ENCODE measurements at places on chromosomes 11 and 22. TPM values are rescaled to one million over a fixed set of nuclear protein-coding genes. Genes with fewer than 3 reads are reported as not detected.

- DNase-seq: no peak
These were observed 40.4 kb upstream of the AMPD3 start for GRCh38 chr11:10414659-10415058.

- peak; percentile 43 for DNase-seq
These were observed 576 bp downstream of the TMEM258 start for GRCh38 chr11:61791737-61792309.

DNHD1 gene
- 62.4 TPM for total RNA-seq

GRCh38 chr11:46710821-46711269, 8.2 kb upstream of the F2 start:
- DNase-seq: no peak

UBQLN3 gene
- total RNA-seq: 0.41 TPM

ADAMTS8 gene
- total RNA-seq: not detected

DNA sequence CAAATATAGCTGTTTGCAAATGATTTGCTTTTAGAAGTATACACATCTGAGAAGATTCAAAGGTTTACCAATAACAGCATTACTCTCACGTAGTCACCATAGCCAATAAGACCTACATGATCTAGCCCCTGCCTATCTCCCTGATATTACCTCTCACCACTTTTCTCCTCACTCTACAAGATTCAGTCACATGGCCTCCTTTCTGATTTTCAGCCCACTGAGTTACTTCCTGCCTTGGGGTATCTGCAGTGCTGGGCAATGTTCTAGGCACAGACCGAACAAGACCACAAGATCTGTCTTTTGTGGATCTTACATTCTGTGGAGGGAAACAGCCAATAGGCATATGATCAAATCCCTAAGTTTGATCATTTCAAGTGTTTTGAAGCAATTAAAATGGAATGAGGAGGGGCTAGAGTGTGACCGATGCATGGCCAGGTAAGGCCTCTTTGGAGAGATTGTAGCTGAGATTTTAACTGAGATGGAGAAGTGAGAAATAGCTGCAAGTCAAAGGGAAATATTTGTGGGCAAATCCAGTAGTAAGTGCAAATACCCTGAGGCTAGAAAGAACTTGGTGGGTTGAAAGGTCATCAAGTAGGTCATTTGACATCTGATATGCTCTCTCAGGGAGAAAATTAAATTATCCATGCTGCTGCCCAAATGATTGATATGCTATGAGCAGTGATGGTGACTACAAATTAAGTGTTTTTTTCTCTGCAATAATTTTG, 43.1 kb downstream of the ARL14EP start:
- DNase-seq: no peak
